ENCODE measurements at places on chromosomes 6 and 20.

DNA sequence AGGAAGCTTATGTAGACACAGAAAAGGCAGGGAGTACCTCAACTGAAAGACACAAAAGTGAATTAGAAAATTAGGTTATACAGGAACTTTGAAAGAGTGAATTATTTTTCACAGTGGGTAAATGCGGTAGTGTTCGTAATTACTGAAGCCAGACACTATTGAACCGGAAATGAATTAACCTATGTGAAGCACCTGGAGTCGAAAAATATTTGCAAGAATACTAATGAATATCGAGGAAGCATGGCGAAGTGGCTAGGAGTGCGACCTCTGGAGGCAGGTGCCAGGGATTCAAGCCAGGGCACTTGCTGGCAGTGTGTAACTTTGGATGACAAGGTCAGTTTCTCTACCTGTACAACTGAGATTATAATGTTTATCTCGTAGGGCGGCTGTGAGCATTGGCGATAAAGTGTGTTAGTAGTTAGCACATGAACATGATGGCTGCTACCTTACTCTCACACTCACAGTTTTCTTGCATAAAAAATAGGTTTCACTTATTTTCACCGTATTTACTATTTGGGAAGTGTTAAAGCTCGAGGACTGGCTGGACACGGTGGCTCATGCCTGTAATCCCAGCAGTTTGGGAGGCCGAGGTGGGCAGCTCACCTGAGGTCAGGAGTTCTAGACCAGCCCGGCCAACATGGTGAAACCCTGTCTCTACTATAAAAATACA is 567 bp upstream of the SLC18B1 start:
- peak; percentile 55 for DNase-seq

DNA sequence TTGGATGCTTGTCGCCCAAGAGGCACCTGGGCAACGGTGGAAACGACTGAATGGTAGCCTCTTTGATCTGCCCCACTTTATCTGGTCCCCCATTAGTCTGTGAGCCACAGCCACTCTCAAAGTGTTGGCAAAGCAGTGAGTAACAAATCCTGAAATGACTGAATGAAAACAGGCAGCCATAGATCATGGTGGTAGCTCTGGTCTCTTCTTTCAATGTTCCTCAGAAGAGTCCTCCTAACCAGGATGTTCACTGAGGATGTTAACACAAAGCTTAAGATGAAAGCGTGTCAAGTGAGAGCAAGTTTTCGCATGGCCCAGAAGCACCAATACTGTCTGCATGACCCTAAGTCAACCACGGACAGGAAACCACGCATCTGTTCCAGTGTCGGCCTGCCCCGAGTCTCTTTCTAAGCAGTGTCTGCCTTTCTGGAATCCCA is 107.3 kb downstream of the IRF4 start:
- DNase-seq, result peak; percentile 4

DNA sequence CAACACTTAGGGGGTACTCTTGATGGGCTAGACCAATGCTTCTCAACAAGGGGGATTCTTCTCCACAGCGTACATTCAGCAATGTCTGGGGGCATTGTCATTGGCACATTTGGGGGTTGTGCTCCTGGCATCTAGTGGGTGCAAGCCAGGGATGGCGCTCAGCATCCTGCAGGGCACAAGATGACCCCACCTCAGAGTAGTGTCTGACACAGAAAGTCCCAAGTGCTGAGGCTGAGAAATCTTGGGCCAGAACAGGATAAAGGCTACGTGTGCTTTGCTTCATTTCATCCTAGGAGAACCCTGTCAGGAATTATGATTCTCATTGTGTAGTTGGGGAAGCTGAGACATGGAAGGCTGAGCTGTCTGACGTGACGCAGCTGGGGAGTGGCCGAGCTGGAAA is 298.6 kb downstream of the CDH26 start:
- DNase-seq, result no peak

DNA sequence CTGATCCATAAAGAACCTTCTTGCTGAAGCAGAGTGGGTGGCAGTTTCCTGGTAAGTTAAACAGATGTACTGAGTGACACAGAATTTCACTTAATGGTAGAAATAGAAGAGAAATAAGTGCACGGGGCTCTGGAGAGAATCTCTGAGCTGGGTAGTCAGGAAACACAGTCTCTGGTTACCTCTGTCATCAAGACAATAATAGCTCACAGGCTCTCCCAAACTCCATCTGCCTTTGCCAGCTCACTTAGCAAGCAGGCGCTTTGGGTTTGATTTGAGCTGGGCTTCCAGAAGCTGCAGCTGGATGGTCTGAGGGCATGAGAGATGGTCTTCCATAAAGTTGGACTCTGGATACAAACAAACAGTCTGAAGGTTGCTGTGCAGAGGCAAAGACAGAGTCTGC is 39.6 kb upstream of the PRSS35 start:
- DNase-seq, result no peak

GRCh38 chr20:56711018-56711417 is 81.9 kb downstream of the TFAP2C start:
- no peak for DNase-seq

GRCh38 chr6:42226161-42226611 is 8.5 kb upstream of the MRPS10 start:
- peak; percentile 41 for DNase-seq

All from amniotic epithelial cell (primary cell).